Breast epithelium (tissue), 4 donors: ENCODE measurements at places on chromosomes 6 and 20. TPM values are rescaled to one million over a fixed set of nuclear protein-coding genes. Genes with fewer than 3 reads are reported as not detected.

The SPDEF gene
- total RNA-seq, result 89.0 TPM

The ID4 gene
- total RNA-seq, result 57.1 TPM

The ETV7 gene
- 0.80 TPM for total RNA-seq

The STK35 gene
- 16.7 TPM for total RNA-seq

The SOX18 gene
- 3.2 TPM for total RNA-seq
